Stimulated activated CD8-positive, alpha-beta memory T cell treated with anti-CD3 and anti-CD28 coated beads, Interleukin-7, amount 100 ng/mL, for 1 hour (primary cell): ENCODE measurements at places on chromosomes 12 and 14.

- no peak for DNase-seq
Observed at GRCh38 chr12:19882346-19882745, 443.1 kb downstream of the AEBP2 start.

DNA sequence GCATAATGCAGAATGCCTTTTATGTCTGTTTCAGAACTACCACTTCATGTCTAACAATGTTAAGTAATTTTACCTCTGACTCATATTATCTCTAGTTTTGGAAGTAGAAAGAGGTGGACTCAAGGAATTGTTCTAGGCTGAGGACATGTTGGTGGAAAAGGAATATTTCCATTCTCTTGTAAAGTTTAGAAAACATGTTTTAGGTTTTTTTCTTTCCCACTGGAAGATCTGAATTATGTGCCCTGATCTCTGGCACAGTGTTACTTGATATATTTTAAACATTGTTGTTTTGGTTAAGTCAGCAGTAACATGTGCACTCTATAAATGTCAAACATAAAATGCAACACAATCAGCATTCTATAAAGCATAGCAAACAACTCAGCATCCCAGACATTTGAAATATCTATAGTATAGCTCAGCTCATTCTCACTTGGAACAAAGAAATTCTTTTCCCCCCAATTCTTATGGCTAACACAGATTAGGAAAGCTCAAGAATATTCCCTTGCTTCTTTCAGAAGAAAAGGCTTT lies 202.3 kb downstream of the STXBP6 start:
- no peak for DNase-seq

GRCh38 chr14:56552615-56553014 lies 27.0 kb upstream of the TMEM260 start:
- no peak for DNase-seq

GRCh38 chr14:88013750-88014349 lies 8.9 kb downstream of the GPR65 start:
- DNase-seq, result no peak

GRCh38 chr12:6664902-6665301 lies 2.0 kb upstream of the ING4 start:
- no peak for DNase-seq

DNA sequence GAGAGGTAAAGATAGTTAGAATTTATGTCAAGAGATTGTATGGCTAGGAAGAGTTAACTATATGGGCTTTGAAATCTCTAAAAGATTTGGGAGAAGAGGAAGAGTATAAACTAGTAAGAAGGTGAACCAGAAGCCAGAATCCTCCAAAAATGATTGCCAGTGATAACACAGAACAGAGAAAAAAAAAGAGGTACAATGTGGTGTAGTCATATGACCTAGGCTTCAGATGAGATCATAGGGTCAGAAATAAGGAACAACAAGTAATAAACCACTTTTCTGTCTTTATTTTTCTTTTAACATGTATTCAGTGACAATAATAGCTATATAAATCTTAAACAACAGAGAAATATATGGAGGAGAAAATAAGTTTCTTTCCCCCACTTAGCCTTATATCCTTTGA lies 2.0 kb upstream of the NECAP1 start:
- DNase-seq, result no peak

GRCh38 chr12:105382771-105383622 lies 52.5 kb downstream of the C12orf75 start:
- DNase-seq, result no peak
